ENCODE measurements at places on chromosomes 6 and 20. TPM values are rescaled to one million over a fixed set of nuclear protein-coding genes. Genes with fewer than 3 reads are reported as not detected.

GRCh38 chr6:131136021-131136786 lies 937 bp downstream of the AKAP7 start:
- peak; percentile 36 for DNase-seq

The ZNF334 gene
- polyA plus RNA-seq = 31.5 TPM

The TGM3 gene
- 0.08 TPM for polyA plus RNA-seq

- DNase-seq = no peak
Measured at GRCh38 chr6:163543321-163543720, 128.8 kb downstream of the QKI start.

The NEU1 gene
- polyA plus RNA-seq = 77.5 TPM

The SYCP2L gene
- polyA plus RNA-seq = 4.1 TPM

GRCh38 chr20:17372806-17373440 lies 146.1 kb downstream of the PCSK2 start:
- no peak for DNase-seq

The OR2H2 gene
- polyA plus RNA-seq = 0.20 TPM

The SLC32A1 gene
- not detected for polyA plus RNA-seq

GRCh38 chr6:104601131-104601651 lies 258.5 kb downstream of the HACE1 start:
- DNase-seq = no peak

The KIAA1586 gene
- polyA plus RNA-seq = 21.2 TPM

The AAR2 gene
- 43.2 TPM for polyA plus RNA-seq

DNA sequence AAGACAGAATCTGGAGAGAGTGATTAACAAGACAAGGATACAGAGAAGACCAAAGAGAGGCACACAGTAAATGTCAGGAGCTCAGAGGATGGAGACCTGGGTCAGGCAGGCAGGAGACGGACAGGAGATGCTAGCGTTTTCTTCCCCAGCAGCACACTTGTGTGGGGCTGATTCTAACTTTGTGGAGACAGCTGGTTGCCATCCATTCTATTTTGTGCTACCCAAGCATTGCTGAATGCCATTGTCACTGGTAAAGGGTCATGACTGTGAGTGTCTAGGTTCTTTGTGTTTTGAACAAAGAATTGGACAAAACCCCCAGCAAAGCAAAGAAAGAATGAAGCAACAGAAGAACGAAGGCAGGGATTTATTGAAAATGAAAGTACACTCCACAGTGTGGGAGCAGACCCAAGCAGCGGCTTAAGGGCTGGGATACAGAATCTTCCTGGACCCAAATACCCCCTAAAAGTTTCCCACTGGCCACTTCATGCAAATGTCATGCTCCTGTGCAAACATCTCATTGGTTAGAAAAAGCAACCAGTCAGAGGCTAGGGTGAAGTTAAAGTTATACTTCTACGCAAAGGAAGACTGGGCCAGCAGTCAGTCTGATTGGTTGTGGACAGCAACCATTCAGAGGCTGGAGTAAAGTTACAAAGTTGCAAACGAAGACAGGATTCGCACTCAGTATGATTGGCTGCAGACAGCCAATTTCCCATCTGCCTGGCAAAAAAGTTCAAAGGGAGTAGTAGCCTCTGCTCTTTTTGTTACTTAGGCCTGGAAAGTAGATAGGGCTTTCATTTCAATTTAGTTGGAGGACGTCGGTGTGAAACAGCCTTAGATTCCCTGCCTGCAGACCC lies 17.5 kb downstream of the PTK7 start:
- DNase-seq = no peak

DNA sequence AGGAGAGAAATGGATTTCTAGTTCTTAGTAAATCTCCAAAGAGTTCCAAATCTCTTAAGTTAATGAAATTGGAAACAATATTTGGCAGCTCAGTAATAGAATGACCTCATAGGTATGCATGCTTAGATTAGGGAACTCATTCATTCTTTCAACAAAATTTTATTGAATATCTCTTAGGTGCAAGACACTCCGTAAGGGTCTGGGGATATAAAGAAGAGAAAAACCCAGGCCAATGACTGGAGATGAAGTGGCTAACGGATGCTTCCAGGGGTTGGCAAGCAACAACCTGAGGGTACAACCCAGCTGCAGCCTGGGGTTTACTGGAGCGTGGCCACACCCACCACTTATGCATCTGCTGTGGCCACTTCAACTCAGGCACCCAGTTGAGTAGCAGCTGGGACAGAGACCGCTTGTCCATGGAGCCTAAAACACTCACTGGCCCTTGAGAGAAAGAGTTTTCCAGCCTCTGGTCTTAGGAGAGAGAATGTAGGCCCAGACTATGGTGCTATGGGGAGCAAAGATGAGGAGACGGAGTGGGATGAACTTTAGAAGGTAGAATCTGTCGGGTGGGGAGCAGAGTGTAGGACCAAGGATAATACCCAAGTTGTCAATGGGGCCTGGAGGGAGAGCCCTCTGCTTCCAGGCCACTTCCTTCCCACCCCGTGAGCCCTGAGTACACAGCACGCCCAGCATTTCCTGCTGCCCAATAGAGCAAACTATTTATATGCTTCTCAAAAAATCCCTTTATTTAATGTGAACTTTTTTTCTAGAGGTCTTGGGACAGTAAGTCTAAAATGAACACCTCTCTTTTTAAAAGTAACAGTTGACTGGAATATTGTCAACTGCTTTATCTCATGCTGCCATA lies 46.8 kb upstream of the PXDC1 start:
- no peak for DNase-seq

DNA sequence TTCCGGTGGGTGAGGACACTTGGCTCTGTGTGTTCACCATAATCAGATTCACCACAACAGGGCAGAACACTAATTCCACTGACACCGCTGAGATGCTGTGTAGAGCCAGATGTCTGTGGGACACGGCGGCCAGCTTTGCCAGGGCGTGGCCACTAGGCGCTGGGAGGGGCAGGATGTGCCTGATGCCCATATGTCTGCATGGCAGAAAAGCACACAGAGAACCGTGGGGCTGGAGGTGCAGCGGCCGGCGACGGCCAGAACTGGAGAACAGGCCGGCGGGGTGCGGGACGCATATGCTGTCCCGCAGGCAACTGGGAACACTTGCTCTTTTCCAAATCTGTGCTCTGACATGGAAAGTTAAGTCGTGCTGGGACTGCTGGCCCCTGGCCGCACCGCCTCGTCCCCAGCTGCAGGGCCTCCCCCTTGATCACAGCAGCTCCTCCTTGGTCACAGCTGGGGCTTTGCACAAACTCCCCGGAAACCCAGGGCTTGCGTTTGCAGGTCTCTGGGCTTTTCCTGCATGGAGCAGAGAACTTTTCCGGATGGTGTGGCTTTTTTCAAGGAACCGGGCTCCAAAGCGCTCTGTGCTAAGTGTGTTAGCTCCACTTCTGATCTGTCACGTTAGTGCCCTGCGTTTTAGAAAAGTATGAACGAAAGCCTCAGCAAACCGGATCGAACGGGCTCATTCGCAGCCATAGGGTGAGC lies 31.1 kb downstream of the NTSR1 start:
- no peak for DNase-seq

DNA sequence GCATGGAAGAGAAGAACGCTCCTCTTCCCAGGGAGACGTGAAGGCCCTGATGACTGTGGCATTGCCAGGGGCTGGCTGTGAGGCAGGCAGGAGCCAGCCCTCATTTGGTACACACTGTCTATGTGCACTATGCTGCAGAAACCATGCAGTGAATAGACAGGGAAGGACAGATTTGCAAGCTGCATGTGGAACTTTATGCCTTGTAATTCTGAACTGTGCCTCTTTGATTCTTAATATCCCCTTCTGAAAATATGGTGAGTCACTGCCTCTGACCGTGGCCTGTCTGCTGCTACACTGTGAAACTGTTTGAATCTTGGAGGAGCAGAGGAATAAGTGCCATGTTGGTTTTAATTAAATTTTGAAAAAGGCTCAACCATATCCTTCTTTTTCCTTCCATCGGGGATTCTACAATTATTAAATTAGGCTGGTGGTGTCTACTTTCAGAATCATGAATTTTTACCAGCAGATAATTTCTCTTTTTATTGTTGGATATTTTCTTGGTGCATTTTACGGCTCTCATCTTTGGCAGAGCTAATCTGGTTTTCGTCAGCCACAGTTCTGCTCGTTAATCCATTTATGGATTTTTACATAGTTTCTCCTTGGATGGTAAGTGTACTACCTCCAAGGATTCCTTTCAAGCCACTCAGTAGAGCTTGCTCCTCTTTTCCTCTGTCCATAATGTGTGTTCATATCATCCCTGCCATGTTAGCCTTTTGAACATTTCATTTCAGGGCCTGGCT lies 301.0 kb upstream of the SLC35B3 start:
- DNase-seq = no peak

- DNase-seq = no peak
Measured at GRCh38 chr6:158907931-158908330, 88.8 kb upstream of the EZR start.

DNA sequence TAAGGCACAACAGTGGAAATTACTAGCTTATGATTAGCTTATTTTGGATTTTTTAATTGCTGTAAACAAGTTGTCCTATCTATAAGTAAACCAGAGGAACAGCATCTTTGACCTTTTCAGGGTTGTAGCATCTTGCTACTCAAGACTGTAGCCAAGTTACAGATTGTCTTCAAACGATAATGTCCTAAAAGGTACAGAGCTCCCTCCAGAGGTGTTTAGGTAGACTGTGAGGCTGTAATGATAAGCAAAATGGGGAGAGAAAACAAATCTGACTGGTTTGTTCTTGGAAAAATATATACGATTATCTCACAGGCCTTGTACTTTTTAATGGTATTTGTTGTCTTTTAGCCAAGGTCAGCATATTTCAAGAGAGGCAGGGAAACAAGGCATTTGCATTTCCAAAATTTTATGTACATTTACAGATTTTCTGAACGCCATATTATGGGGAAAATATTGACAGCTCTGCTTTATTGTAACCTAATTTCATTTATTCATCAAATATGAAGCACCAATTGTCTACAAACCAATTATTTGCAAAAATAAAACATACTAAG lies 273.4 kb downstream of the MEI4 start:
- DNase-seq = no peak

DNA sequence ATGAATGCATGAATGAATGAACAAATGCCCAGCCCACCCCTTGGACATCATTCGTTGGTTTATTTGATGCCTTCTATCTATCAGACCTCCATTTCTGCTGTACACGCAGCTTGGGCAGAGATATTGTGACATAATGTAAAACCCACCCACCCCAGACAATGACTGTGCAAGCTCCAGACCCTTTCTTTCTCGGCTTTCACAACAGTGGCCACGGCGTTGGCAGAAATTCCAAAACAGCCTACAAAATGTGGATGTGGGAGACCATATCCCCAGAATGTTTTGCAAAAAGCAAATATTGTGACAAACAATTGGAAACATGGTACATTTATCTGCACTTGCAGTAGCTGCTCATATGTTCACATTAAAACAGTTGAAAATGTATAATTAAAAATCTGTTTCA lies 162.0 kb upstream of the MAFB start:
- DNase-seq = no peak

GRCh38 chr6:39209360-39209811 lies 19.9 kb downstream of the KCNK5 start:
- no peak for DNase-seq

- no peak for DNase-seq
Measured at GRCh38 chr6:20620043-20620442, 85.8 kb downstream of the CDKAL1 start.

DNA sequence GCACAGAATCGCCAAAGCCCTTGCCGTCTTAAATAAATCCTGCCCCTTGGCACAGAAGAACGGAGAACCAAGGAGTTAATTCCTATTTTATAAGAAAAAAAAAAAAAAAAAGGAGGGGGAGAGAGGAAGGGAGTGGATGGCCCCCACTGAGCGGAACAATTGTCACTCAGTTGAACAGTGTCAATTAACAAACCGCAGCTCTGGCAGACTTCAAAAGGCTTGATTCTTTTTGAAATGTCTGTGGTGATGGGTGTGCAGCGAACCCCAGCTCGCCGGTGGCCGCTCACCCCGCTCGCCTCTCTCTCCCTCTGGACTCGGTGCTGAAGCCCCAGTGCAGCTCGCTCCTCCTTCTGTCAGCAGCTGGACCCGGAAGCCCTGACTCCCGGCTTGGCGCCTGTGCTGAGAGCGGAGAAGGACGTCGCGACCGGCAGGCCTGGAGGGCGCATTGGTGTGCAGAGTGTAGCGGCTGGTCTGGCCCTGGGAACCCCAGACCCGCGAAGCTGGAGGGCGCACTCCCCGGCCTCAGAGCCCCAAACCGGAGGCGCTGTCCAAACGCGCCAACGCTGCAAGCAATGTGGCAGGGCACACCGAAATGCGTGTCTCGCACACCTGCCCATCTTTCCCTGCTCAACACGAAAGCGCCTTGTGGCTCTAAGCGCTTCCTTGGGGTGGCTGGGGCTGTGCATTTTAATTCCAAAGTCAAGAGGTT lies 3.4 kb downstream of the LINC00237 start:
- no peak for DNase-seq

DNA sequence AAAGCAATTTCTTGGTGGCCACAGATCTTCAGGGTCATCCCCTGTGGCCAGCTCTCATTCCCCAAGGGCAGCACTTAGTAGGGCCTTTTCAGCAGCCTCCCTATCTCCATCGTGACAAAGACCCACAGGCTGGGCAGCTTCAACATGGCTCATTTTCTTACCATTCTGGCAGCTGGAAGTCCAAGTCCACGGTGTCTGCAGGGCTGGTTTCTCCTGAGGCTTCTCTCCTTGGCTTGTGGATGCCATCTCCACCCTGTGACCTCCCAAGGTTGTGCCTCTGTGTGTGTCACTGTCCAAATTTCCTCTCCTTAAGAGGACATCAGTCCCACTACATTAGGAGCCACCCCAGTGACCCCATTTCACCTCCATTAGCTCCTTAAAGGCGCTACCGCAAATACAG lies 161.7 kb downstream of the CDH4 start:
- no peak for DNase-seq

DNA sequence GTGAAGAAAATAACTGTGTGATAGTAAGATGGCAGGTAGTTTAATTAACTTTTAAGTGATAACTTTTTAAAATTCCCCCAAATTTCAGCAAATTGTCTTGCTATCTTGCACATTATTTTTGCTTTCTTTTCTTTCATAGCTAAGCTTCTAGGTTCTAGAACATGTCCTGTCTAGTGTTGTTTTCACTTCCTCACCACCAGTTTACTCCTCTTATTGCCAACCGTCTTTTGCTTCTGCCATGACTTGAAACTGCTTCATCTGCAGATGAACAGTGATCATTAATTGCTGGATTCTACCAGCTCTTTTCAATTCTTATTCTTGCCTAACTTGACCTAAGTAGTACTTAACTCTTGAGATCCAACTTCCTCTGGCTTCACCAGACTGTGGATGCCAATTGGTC lies 137.8 kb downstream of the CENPW start:
- DNase-seq = no peak

GRCh38 chr6:157298216-157298724 lies 25.0 kb downstream of the TMEM242 start:
- no peak for DNase-seq

GRCh38 chr6:160462551-160463109 lies 114.5 kb downstream of the SLC22A3 start:
- DNase-seq = no peak

- no peak for DNase-seq
Measured at GRCh38 chr6:127880429-127880828, 20.4 kb downstream of the THEMIS start.

- no peak for DNase-seq
Measured at GRCh38 chr6:28982476-28983266, 22.4 kb downstream of the ZNF311 start.
